Stimulated activated CD4-positive, alpha-beta T cell treated with anti-CD3 and anti-CD28 coated beads, TNF-alpha, amount 100 ng/mL, for 48 hours (primary cell): ENCODE measurements at places on chromosomes 7 and 10.

DNA sequence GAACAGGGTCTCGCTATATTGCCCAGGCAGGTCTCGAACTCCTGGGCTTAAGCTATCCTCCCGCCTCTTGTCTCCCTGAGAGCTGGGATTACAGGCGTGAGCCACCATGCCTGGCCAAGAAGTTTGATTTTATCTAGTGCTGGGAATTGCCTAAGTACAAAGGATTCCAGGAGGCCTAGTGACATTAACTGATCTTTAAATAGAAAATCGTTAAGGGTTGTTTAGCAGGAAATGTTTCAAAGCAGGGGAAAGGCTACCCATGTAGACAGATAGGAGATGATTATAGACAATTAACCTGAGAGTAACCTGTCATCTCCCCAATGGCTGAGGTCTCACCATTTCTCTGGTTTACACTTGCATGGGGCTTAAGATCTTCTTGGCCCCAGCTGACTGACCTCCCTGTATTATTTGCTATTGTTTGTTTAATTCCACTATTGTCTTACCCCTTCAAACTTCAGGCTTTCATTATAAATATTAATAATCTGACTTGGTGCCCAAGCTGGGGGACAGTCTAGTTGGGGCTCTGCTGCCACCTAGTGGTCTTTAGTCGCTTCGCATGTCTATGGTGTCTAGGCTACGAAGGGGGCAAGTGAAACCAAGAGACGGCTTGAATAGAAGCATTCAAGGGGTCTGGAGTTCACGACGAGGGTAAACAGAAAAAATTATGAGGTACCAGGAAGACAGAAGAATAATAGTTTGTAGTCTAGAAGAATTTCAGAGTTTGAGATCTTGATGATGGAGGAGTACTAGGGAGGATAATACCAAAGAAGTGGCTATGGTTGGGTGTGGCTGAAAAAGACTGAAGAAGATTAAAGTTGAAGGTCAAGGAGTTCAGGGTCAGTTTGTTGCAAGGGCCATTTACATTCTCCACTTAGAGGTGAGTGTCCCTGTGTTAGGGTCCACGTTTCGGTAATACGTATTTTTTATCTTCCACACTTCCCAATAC lies 40.4 kb upstream of the BPGM start:
- peak; percentile 58 for DNase-seq

GRCh38 chr7:14096159-14096558 lies 106.7 kb upstream of the ETV1 start:
- no peak for DNase-seq

GRCh38 chr10:93342366-93342765 lies 139.8 kb downstream of the MYOF start:
- DNase-seq, result no peak

DNA sequence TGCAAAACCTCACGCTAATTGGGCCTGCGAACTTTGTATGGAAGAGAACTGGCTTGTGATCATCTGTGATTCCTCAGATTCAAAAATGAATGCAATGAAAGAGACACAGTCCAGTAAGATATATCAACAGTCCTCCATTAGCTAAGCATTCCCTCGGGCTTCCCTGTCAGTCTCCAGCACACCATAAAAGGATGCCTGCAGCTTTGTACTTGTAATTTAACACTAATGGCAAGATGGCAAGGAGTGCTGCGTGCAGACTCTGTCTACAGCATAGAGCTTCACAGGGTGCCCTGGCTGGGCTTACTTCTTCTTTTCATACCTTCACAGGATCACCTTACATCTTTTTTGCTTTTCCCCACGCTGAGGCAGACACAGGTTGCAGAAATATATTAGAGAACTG lies 200.0 kb downstream of the GFRA1 start:
- DNase-seq, result no peak

- no peak for DNase-seq
Observed at GRCh38 chr7:4345004-4345403, 337.1 kb upstream of the FOXK1 start.

DNA sequence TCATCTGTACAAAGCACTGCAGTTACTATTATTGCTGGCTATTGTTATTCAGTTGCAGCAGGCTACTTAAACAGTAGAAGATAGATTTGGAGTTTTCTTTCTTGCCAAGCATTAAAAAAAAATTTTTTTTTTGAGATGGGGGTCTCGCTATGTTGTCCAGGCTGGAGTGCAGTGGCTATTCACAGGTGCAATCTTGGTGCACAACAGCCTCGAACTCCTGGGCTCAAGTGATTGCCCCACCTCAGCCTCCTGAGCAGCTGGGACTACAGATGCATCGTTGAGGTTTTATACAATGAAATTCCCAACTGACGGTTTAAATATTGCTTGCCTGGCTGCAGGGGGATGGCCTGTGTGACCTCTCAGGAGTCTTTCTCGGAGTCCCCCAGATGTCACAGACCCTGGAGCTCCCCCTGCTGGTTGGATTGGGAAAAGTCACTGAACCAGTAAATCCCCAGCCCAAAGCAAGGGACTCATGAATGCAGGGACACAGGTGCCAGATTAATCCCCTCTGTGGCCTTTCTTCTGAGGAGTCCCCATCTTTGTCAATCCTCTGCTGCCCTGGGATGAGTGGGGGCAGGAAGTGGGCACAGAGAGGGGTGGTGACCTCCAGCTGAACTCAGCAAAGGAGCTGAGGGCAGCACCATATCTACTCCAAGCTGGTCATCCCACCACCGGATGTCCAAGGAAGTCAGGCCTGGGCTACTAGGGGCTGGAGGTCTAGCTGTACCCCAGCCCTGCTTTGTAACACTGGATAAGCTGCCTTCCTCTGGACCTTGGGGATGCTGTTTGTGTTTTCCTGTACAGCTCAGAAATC lies 149.6 kb downstream of the C10orf105 start:
- DNase-seq, result peak; percentile 77
